ENCODE measurements at places on chromosomes 13 and 19.
A peak's percentile ranks its signal among the peaks of the same experiment; 100 is the strongest.

DNA sequence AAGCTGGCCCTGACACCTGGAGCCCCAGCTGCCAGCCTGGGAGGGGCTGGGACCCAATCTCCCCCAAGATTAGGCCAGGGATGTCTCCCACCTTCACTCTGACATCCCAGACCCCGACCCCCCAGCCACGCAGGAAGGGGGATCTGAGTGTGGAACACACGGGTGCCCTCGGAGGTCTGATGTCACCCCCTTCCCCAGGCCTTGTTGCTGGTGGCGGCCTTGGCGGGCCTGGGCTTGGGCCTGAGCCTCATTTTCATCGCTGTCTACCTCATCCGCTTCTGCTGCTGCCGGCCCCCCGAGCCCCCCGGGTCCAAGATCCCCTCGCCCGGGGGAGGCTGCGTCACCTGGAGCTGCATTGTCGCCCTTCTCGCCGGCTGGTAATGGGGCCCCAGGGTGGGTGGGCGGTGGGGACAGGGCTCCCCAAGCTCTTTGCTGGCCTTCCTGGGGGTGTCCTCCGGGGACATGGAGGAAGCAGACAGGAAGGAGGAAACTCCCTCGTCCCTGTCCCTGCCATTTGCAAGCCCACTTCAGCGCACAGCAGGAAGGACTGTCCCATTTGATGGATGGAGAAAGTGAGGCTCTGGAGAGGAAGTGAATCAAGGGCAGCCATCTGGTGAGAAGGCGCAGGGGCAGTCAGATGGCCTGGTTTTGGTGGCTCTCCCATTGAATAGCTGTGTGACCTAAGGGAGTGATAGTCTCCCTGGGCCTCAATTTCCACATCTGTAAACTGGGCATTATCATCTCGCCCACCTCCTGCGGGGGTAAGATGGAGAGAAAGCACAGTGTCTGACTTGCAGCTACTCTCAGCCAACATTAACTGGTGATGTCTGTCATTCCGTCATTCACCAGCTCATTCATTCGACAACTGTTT is 3.9 kb downstream of the TTYH1 start:
- no peak for DNase-seq

GRCh38 chr13:54445453-54445852 is 1416.8 kb downstream of the OLFM4 start:
- DNase-seq: no peak

DNA sequence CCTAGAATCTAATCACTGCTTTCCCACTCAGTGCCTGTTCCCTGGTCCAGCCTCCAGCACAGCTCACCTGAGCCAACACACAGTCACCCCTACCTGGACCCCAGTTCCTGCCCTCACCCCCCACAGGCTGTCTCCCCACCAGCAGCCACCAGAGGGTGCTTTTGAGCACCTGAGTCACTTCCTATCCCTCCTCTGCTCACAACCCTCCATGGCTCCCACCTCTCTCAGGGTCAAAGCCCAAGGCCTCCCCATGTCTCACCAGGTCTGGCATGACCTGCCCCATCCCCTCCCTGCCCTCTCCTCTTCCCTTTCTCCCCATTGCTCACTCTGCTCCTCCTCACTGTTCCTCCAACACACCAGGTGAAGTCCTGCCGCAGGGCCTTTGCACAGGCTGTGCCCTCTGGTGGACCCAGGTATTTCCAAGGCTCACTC is 7.1 kb upstream of the DPP9 start:
- no peak for DNase-seq

DNA sequence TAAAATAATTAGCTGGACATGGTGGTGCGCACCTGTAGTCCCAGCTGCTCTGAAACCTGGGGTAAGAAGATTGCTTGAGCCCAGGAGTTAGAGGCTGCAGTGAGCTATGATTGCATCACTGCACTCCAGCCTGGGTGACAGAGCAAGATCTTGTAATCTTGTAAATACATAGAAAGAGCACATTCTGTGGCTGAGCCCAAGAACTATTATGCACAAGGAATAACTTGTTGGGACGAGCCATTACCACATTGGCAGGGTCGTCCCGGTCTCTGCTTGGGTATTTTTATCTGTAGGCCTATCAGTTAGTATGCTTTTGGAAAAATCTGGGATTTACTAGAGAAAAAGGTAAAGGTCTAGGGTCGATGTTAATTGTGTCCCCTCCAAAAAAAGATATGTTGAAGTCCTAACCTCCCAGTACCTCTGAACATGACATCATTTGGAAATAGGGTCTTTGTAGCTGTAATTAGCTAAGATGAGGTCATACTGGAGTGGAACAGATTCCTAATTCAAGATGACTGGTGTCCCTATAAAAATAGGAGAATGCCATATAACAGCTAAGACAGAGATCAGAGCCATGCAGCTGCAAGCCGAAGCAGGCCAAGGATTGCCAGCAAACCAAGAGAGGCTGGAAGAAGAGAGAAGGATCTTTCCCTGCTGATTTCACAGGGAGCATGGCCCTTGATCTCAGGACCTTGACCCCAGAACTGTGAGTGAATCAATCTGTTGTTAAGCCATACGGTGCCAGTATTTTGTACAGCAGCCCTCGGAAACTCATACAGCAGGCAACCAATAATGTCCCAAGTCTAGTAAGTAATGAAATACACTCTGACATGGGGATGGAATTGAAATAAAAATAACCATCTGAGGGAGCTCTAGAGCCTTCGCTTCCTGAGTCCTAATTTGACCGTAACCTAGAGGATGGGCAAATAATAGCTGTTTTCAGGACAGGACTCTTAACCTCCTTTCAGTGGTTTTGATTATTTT is 77.0 kb downstream of the TM9SF2 start:
- no peak for DNase-seq

DNA sequence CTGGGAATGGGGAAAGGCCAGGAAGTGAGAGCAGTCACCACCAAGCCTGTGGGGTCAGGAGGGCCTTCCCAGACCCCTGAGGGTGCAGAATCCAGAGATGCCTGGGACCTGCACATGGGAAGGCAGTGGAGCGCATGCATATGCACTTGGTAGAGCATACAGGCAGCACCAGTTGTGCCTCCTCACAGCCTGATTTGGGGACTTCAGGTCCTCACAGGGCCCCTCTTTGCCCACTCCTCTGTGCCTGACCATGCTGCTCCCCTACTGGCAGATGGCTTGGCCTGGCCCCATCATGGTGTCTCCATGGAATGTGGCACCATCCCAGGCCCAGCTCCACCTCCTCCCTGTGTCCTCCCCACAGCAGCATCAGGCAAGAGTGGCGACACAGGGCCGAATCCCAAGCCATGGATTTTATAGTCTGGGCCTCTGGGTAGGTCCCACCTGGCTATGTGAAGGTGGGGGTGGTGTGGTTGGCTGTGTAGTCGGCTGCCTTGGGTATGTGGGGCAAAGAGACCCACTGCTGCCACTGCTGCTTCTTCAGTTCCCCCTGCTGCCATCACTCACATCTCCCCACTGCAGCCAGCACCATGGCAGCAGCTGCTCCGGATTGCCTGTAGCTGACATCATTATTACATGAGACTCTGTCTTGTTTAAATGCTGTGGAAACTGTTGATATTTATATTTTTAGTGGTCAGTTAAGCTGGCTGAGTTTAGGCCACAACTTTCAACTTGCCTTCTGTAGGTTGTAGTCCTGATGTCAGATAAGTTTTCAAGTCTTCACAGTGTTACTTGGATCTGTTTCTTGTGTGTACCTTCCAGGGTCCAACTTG is 247.0 kb downstream of the GPC6 start:
- DNase-seq: no peak

GRCh38 chr13:77239312-77239711 is 87.6 kb downstream of the MYCBP2 start:
- no peak for DNase-seq

GRCh38 chr19:8657869-8658268 is 27.4 kb downstream of the NFILZ start:
- no peak for DNase-seq

DNA sequence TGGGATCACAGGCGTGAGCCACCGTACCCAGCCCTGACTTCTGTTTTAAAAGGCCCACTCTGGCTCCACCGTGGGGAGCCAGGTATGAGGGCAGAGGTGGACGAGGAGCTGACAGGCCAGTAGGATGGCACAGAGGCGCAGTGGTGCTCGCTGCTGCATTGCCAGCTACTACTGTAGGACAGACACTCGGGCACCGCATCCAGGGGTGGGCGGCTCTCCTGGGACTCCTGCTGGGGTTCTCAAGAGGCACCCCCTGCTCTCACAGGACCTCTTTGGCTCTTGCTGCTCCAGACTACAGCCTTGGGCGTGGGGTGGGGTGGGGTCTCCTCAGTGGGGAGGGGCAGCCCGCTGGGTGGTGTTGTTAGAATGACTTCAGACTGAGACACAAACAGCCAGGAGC is 53.4 kb downstream of the LATS2 start:
- DNase-seq: no peak

GRCh38 chr13:94595001-94595949 is 677 bp downstream of the TGDS start:
- no peak for DNase-seq

DNA sequence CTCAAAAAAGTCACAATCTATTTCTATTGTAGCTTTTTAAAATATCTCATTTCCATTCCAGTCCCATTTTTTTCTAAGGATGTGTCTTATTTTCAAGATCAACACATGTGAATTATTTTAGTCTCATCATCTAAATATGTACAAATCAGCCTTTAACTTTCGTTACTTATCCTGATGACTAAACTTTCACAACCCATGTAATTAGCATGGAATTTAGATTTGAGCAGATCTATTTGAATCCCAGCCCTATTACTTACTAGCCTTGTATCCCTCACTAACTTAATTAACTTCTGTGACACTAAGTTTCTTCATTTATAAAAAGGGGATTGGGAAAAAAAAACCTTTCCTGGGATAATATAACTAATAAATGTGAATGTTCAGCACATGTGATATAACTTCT is 81.1 kb downstream of the UFM1 start:
- DNase-seq: no peak

- DNase-seq: peak; percentile 59
Observed at GRCh38 chr19:802498-803098, 5.3 kb downstream of the PTBP1 start.

DNA sequence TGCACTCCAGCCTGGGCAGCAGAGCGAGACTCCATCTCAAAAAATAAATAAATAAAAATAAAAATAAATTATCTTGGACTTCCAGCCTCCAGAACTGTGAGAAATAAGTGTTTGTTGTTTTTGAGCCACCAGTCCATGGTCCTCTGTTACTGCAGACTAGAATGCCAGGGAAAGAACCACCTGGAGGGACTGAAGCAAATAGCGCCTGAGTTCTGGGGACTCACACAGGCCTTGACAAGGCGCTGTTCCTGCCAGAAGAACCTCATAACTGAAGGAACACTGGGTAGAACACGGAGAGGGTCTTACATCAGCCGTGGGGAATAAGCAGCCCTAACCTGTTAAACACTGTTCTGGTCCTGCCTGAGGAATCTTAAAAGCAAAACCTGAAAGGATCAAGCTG is 8.4 kb upstream of the LENG8 start:
- no peak for DNase-seq

GRCh38 chr19:18419195-18419698 is at the start of gene SSBP4:
SSBP4 (plus strand) TSS chr19:18419398; CDS start chr19:18419649, 251 bp downstream.
- peak; percentile 72 for DNase-seq
